Adipocyte (in vitro differentiated cells): ENCODE measurements at places on chromosomes 12 and 14.

DNA sequence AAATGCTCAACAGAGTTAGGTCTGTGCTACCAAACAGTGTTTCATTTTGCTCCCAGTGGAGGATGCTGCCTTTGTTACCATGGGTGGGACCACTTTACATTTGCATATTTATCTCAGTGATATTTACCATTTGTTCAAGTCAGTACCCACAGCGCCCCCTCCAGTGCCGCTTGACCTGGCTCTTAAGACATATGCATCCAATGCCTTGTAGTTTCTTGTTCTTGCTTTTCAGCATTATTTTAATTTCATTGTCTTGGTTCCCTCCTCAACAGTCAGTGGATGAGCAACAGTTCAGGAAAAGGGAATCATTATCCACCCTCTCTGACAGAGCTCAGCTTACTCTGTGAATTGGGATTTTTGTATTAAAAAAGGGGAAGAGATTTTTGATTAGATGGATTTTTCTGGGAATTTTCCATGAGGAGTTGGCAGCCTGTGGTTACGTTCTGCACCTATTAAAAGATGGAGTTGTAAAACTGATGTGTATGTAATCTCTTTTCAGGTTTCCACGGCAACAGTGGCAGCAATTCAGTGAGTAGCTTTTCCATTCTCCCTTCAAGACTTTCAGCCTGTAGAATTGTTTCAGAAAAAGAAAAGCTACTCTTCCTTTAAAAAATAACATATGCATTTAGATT is 240.5 kb upstream of the DAAM1 start:
- DNase-seq, result no peak

- DNase-seq, result no peak
Observed at GRCh38 chr12:52942901-52943181, 6.1 kb upstream of the KRT18 start.

DNA sequence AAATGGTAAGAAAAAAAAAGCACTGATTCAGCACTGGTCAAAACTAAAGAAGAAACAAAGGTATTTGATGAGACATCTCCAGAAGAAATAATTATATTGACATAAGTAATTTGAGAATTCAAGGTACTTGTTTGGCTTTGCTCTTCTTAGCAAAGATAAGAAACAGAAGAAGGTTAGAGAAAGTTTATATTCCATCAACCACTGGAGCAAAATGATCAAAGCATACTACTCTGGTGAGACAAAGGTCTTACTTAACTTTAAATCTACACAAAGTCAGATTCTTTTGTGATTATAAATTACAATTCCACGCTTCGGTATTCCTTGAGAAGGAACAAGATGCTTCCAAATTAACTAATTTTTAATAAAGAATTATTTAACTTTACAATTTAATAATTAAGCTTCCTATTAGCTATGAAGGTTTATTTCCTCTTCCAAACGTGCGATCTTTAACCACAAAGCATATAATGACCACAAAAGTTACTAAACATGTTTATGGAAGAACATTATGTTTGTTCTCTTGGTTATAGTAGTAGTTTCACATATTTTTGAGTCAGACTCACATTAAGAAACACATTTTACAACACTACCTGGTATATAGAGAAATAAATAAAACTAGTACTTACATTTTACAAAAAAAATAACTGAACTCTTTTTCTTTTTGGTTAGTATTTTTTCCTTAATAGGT is 53.4 kb downstream of the METTL25 start:
- DNase-seq, result no peak

DNA sequence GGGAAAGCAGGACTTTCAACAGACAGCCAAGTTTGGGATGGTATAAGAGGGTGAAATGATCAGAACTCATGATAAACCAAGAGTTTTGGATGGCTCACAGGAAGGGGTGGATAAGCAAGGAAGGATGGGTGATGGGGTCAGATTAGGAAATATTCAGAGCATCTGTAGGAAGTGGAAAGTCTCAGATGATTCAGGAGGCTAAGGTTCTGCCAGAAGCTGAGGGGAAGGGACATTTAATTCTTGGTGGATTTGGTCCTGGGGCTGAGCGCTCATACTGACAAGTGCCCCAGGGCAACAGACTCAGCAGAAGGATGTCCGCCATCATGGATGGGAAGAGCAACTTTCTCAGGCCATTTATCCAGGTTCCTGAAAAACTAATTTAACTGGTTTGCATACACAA is 28.4 kb upstream of the BDKRB2 start:
- DNase-seq, result peak; percentile 73

DNA sequence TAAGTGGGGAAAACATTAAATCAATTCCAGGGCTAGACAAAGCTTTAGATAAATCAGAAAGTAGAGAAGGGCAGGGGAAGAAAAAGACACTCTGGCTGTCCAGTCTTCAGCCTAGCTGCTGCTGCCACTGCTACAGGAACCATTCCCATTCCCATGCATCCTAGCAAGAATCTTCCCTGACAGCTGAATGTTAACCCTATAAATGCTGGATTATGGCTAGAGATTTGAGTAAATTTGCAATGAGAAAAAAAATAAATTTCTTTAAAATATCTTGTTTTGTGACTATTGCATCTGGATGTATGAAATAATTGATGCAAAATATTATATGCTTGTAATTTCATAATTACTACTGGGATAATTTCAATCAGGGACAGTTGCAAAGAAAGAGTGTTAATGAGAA is 15.0 kb upstream of the CDKN3 start:
- no peak for DNase-seq

- no peak for DNase-seq
Observed at GRCh38 chr12:101010896-101011295, 199.1 kb downstream of the SLC5A8 start.

GRCh38 chr12:107352347-107353081 is 259.2 kb upstream of the CRY1 start:
- no peak for DNase-seq

DNA sequence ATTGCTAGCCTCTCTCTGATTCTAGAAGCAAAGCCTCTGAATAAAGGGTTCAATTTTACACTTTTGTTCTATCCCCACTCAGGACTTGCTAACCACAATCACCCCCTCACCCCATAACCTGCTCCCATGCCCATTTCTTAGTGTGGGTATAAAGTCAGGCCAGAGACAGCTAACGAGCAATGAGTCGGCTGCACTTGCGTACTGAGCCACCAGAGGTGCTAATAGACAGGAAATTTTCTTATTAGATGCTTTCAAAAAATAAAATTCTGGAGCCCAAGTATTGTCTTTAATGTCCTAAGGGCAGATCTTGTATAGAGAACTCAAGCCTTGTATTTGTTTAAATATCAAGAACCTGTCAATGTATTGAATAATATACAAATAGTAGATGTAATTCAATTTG is 256.9 kb downstream of the SYT1 start:
- DNase-seq, result no peak

GRCh38 chr14:74347795-74348100 is 523 bp upstream of the VRTN start:
- DNase-seq, result no peak

DNA sequence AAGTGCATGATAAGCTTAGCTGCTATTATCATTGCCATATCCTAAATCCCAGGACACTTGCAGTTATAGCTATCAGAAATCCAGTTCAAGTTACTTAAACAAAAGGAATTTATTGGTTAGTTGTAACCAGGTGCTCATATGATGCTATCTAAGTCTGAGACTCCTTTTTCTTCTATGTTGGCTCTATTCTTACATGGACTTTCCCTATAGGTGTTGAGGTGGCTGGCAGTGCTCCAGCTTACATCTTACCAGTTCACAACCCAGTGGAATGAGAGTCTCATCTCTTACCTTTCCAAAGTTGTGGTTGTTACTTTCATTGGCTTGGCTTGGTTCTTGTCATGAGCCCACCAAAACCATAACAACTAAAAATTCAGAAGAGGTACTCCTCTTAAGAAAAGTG is 94.6 kb downstream of the DACT1 start:
- no peak for DNase-seq

GRCh38 chr12:69324797-69325466 is 23.2 kb upstream of the LYZ start:
- DNase-seq, result no peak

GRCh38 chr12:60148109-60148508 is 552.3 kb downstream of the SLC16A7 start:
- peak; percentile 67 for DNase-seq

- no peak for DNase-seq
Observed at GRCh38 chr14:57933349-57933748, 67.5 kb upstream of the SLC35F4 start.

DNA sequence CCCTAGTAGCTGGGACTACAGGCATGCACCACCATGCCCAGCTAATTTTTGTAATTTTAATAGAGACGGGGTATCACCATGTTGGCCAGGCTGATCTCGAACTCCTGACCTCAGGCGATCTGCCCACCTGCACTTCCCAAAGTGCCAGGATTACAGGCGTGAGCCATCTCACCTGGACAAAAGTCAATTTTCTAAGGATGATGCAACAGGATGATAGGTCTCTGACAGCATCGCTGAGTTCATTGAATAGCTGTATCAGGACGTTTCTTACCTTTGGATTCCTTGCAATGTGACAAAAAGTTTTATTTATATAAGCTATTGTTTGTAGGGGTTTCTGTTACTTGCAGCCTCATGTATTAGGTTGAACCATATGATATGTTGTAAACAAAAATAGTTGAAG is 55.5 kb upstream of the PCED1B start:
- no peak for DNase-seq

DNA sequence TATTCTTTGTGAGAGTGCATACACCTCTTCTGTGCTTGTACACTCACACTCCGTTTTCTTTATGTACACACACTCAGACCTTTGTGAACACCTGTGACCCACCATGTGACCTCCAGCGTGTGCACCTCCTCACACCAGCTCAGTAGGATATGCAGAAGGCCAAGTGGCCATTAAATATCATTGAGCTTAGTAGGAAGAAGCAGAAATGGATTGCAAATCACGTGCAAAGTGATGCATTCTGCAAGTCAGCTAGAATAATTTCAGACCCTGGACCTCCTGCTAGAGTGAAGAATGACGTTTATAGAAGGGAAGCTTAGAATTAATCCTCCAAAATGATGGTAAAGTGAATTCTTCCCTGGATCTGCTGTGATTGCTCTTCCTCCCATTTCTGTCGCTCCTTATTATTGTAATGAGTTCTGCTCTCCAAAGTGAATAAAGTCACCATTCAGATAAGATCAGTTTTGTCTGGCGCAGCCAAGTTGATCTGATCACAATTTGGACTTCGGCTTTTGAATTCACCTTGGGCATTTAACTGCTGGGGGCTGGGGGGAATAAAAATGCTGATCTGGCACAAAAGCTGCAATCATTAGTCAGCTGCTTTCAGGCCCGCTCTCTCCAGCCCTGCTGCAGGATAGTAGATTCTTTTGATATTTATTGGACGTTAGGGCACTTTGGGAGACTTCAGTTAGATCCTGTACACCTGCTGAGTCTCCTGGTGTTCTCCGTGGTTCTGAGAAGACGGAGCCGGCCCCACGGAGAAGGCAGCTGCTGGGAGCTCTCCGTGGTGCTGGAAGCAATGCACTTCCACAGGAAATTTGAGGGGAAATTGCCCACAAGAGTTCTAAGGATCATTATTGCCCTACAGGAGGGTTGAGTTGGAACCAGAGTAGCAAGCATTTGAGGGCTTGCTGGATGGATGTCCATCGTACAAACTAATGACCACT is 12.4 kb upstream of the NRXN3 start:
- peak; percentile 41 for DNase-seq

GRCh38 chr12:112792301-112792700 is 753 bp downstream of the RPH3A start:
- DNase-seq, result no peak

GRCh38 chr14:32571995-32572866 is 243.1 kb downstream of the AKAP6 start:
- DNase-seq, result no peak

- no peak for DNase-seq
Observed at GRCh38 chr14:87285506-87285905, 707.5 kb downstream of the GALC start.

DNA sequence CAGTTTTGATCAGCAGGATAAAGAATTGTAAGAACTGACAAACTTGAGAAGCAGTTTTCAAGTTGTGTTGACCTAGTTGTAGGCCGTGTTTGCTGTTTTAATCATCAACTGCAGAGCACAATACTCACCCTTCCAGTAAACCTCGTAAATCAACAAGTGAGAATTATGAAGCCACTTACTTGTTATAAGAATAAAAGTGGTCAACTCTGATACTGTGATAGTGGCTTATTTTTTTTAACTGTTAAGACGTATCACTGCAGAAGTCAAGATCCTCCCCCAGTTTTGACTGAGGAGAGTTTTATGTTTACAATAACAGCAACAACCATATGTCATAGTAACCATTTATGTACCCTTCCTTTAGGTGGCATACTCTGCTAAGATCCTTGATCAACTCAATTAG is 100.8 kb upstream of the DACT1 start:
- DNase-seq, result no peak

DNA sequence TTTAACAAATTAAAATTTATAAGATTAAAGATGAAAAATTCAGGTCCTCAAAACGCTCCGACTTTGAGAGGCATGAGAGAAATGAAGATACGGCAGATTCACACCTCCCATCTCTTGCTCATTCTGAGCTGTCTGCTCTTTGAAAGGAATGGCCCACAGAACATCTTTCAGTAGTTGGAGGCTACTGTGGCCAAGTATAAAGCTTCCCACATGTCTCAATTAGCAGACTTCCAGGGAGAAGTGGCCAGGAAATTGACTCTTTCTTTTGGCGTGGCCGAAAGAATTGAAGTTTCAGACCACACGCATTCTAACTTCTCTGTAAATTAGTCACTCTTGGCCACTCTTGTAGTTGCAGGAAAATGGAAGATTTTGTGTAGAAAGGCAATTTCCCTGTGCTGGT is 129.2 kb downstream of the DIP2B start:
- DNase-seq, result no peak

- peak; percentile 34 for DNase-seq
Observed at GRCh38 chr12:848173-848865, 95.9 kb downstream of the WNK1 start.

- no peak for DNase-seq
Observed at GRCh38 chr12:3455312-3455711, 35.7 kb upstream of the PRMT8 start.

GRCh38 chr12:100840748-100841147 is 46.2 kb downstream of the ANO4 start:
- no peak for DNase-seq
